AG20443 (cell line): ENCODE measurements at places on chromosomes 3 and 15.

DNA sequence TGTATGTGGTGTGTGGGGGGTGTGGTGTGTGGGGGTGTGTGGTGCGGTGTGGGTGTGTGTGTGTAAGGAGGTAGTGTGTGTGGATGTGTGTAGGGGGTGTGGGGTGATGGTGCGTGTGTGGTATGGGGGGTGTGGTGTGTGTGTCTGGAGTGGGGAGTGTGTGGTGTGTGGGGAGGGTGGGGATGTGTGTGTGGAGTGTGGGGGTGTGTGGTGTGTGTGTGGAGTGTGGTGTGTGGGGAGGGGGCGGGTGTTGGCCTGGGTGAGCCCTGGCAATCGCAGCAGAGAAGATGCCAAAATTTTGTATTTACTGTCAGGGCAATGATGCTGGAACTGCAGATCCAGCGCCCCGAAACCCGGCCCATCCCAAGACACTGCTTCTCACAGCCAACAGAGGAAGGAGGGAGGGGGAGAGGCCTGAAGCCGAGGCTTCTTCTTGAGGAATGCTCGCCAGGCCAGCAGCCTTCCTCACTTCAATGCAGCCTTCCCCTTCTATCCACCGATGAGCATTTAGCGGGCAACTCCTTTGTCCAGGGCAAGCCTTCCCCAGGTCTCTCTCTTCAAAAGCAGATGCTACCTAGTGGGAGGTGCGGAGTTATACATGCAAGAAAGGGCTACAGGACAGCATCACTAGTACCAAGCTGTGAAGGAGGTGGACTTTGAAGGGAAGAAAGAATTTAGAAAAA, 11.9 kb upstream of the SRP14 start:
- no peak for DNase-seq

GRCh38 chr3:182041668-182042291, 330.1 kb downstream of the SOX2 start:
- DNase-seq: no peak

DNA sequence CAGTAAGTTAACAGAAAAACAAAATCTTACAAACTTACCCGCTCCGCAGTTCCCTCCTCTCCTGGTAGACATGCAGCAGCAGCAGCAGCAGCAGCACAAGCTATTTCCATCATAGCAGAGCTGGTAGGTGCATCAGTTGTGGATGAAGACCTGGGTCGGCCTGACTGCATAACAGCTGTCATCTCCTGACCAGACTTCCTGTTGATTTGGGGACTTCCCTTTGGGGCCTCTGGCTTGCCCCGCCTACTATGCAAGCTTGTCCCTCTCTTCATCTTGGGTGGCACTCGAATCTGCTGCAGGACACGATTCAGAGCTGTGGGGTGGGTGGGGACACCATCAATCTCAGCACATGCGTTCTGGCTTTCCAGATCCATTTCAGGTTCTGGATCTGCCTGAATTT, 65.7 kb downstream of the TMCC1 start:
- no peak for DNase-seq

GRCh38 chr3:82586414-82586813, 825.0 kb upstream of the GBE1 start:
- no peak for DNase-seq

- DNase-seq: no peak
These were observed 422.7 kb downstream of the PLCL2 start for GRCh38 chr3:17307482-17307881.

- peak; percentile 11 for DNase-seq
These were observed 439.8 kb upstream of the IL12A start for GRCh38 chr3:159548675-159549335.

GRCh38 chr15:88804257-88804656, 1.0 kb downstream of the ACAN start:
- no peak for DNase-seq

DNA sequence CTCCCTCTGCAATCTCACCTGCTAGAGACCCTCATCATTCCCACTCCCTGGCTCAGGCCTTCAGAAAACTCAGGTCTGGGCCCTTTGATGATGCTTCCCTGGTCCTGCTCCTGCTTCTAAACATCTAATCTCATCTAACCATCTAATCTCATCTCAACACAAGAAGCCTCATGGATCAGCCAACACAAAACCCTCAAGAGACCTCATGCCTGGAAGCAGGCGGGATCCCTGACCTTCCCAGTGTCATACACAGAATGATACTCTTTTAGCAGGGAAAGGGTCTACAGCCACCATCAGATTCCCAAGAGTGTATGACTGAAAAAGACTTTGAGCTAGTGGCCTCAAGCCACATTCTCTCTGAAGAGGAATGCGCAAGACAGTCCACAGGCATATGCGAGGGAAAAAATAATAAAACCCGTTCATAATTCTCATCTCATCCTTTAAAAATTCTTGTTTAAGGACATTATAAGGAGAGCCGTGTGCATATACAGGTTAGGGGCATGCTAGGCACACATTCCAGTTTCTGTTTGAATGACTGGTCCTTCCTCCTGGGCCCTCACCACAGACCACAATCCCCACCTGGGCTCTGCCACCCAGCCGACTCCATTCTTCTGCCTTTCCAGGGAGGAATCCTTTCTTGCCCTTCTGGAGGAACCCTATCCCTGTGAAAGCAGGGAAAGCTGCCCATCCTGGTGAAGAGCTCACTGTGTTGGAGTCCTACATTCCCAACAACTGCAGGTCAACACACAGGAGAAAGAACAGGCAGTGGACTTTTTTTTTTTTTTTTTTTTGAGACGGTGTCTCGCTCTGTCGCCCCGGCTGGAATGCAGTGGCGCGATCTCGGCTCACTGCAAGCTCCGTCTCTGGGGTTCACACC, 2.2 kb downstream of the ZXDC start:
- DNase-seq: no peak

GRCh38 chr15:101448336-101448735, 41.2 kb downstream of the PCSK6 start:
- no peak for DNase-seq

DNA sequence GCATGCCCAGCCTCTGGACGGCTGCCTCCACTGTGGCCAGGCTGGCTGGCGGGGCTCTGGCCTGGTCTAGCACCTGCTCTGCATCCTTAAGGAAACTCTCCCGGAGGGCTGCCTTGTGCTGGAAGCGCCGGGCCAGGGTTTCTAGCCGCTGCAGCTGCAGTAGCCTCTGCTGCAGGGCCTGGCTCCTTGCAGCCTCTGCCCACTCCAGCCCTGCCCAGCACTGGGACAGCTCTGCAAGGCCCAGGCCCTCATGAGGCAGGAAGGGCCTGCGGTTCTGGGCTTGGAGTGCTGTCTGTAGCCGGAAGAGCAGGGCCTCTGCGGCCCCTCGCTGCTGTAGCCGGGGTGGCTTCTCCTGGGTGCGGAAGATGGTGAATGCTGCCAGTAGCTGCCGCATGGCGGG, 8.0 kb downstream of the SPTBN5 start:
- no peak for DNase-seq
